SK-MEL-5 (cell line): ENCODE measurements at places on chromosomes 16 and 17.

DNA sequence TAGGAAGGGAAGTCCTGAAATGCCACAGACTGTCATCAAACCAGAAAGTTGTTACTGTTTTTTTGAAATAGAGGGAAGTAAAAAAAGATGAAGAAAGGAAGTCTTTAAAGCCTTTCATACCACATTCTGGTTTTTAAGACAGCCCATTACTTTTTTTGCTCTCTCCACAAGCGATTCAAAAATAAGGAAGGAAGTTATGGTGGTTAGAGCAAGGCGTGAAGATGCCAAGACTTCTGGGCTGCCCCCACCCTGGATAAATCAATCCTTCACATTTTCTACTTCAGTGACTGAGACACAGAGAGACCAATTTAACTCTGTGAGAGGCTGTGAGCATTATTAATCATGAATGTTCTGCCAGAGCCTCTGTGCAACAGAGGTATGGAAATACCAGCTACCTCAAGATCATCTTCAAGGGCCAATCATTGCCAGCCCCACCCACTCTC lies 82.3 kb upstream of the BCAR1 start:
- DNase-seq = no peak

DNA sequence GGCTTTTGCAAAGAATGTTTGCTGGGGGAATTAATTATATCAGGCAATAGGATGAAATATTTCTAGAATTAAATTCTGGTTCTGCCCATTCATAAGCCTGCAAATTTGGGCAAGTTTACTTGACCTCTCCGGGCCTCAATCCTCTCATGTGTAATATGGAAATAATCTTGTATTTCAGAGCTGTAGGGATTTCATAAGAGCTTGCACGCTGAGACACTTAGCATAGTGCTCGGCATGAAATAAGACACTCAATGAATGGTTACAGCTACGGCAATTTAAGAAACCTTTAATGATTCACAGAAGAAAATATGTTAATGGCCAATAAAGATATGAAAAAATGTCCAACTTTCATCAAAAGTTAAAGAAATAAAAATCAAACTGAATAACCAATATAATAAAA lies 40.6 kb upstream of the PITPNM3 start:
- DNase-seq = no peak

DNA sequence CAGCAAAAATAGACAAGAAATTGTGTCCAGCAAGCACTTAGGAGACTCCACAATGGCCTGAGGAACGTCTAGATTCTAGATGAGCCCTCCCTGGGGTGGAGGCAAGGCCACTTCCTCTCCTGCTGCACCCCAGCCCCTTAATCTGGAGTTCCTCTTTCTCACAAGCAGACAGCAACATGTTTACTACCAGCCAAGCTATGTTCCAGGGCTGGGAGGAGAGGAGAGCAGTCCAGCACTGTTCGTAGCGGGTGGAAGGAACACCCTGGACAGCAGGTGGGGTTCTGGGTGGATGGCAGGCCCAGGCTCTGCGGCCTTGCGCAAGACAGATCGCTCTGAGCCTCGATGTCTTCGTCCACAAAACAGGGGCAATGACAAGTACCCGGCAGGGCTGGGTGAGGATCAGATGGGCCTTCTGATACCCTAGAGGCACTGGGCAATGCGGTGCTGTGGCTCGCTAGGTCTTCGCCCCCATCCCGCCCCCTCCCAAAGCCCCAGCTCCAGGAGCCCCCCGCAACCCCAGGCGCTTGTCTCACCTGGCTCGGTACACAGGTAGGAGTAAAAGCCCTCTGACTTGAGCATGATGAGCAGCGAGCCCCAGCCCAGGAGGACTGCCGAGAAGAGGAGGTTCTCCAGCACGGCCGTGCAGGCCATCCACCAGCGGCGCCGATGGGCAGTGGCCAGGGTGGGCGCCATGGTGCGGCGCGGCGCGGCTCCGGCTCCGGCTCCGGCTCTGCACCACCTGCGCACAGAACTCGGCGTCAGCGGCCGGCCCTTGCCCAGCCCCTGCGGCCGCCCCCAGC lies 1.3 kb downstream of the SLC43A2 start:
- DNase-seq = no peak

DNA sequence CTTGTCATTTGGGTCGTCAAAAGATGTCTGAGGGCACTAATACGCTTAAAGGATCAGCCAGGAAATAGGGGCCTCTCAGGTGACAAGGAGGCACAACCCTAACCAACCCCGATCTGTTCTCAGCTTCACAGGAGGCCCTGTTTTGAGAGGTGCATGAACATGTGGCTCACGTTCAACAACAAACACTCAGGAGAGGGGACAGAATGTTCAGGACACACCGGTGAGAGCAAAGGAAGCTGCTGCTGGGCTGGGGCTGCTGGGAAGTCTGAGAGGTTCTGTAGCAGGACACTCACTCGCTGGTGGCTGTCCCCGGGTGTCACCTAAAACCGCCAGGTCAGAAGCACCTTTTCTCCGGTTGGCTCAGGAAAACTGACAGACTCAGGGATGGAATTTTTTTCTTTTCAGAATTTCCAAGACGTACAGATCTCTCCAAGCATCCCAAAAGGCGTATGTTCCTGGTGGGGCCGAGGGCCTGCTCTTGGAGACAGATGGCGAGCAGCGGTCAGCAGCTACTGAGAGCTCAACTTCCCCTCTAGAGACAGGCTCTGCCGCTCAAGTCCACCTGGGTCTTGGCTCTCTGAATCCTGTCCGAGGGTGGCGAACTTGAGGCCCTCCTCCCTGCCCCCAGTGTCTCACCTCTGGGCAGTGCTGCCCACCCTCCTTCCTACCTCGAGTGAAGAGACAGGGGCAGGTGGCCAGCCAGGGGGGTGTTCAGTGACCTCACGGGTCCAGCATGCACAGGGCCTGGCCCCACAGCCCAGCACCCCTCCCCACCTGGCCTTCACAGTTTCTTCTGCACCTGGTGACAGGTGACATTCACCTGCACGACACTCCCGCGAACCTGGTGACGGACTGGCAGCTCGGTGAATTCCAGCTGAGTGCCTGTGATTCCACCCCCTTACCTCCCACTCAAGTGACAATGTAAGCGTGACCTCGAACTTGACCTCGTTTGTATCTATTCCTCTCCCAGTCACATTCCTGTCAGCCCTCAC lies 22.9 kb downstream of the CLUH start:
- no peak for DNase-seq

- DNase-seq = no peak
These were observed 24.9 kb downstream of the ACTG1 start for GRCh38 chr17:81487487-81488275.

- DNase-seq = no peak
These were observed 15.7 kb downstream of the ADCY7 start for GRCh38 chr16:50282010-50282538.

DNA sequence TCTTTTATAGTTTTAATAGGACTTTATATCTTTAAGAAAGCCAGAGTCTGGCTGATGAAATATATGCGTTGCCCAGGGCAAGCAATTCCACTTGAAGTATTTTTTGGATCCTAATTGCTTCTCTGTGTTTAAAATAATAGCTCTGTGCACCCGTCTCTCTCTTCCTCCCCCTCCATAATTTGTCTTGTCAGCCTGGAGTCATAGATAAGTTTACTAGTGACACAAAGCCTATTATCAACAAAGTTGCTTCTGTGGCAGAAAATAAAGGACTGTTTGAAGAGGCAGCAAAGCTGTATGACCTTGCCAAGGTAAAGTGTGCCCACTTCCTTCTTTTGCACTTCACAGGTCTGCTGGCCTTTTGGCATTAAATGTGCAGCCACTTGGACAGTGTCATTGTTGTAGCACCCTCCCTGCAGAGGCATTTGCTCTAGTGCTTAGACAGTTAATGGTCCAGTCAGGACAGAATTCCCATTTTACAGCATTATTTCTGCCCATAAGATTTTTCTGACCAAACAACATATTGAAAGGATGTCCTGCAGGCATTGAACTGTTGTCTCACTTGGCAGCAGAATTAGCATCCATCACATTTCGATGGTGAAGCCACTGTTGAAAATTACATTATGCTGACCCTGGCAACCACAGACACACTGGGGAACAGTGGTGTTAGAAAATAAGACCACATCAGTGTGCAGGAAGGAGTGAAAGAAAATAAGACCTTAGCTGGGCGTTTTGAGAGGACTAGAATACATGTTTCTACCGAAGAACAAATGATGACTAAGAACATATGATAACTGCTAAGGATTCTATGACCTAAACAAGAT lies 28.4 kb upstream of the SLC12A3 start:
- DNase-seq = peak; percentile 49

DNA sequence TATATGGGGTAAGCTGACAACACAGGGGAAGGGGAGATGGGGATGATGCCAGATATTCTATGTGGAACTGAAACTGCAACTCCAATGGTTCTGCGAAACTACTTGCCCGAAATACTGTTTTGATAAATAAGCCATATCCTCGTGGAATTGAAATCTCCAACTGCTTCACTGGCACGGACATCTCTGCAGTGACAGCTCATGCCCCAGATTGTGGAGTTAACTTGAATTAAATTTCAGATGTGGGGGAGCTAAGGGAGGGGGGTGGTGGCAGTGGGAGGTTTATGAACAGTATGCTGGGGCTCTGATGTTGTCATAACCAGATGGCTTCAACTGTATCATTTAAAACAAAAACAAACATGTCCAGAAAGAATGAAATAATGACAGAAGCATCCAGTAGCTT lies 21.8 kb downstream of the NXPH3 start:
- DNase-seq = no peak

- DNase-seq = peak; percentile 17
These were observed 38.1 kb downstream of the SOST start for GRCh38 chr17:43720311-43721060.

GRCh38 chr17:31093866-31094599 lies 744 bp upstream of the NF1 start:
- no peak for DNase-seq

- no peak for DNase-seq
These were observed 159.7 kb downstream of the RBFOX3 start for GRCh38 chr17:79451167-79451566.

- DNase-seq = peak; percentile 8
These were observed 9.0 kb upstream of the TERB1 start for GRCh38 chr16:66810391-66810790.

GRCh38 chr16:56824331-56824730 lies 40.7 kb upstream of the SLC12A3 start:
- peak; percentile 85 for DNase-seq

DNA sequence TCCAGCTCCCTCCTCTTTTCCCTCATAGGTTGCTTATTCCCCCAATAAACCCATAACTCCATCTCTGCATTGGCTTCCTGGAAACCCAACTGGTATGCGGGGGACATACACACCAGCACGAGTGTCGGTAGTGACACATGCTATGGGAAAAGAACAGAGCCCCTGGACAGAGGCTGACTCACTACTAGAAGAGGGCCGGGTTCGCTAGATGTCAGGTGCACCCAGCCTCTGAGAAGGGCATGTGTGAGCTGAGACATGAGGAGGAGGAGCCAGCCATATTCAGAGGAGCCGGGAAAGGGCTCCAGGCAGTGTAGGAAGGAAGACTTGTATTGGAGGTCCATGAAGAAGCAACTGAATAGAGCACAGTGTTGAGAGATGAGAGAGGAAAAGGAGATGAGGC lies 241.1 kb downstream of the SOX9 start:
- no peak for DNase-seq

GRCh38 chr17:78479369-78479768 lies 97.8 kb downstream of the DNAH17 start:
- no peak for DNase-seq

DNA sequence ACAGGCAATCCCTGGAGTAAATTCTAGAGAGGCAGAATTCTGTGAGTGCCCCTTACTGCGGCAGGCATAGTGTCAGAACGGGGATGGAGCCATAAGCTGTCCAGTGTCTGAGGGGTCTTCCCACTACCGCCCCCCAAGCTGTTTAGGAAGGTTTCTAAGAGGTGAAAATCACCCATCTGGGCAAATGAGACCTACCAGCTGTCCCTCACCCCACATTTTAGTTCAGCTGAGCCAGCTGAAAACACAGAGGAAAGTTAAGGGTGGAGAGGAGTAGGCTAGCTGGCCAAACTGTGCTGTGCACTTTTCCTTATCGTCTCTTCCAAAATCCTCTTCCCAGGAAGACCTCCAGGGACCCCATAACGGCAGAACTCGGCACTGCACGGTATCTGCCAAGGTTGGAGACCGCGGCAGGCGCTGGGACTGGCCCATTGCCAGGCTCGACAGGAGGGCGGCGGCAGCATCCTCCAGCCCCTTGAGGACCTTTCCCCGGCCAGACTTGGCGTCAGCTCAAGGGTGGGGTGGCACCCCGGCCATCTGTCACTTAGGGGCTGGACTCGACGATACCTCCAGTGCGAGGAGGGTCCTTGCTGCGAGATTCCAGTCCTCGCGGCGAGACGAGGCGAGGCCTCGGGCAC lies 955 bp downstream of the ACLY start:
- DNase-seq = peak; percentile 9

DNA sequence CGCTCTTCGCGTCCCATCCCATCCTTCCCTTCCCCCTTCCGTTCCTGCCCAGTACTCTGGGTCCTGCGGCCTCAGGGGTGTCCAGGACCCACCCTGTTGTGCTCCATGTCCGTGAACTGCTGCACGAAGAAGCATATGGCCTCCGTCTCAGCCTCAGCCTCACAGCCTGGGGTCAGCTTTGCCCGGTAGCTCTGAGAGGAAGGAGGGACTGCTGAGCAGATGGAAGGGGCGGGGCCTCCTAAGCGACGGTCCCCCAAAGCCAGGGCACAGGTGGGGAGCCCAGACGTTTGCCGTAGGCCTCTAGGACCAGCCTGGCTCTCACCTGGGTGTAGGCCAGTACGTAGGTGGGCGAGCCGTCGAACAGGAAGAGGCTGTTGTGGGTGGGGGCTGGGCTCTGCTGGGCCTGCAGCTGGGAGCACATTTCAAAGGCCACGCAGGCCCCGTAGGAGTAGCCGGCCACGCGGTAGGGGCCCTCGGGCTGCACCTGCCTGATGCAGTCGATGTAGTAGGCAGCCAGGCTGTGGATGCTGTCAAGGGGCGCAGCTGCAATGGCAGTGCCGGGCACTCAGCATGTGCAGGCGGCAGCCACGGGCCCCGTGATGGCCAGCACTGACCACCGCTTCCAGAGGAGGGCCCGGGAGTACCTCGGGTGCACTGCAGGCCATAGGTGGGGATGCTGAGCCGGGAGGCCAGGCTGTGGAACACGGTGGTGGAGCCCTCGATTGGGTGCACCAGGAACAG lies 14.6 kb upstream of the DUS1L start:
- no peak for DNase-seq

DNA sequence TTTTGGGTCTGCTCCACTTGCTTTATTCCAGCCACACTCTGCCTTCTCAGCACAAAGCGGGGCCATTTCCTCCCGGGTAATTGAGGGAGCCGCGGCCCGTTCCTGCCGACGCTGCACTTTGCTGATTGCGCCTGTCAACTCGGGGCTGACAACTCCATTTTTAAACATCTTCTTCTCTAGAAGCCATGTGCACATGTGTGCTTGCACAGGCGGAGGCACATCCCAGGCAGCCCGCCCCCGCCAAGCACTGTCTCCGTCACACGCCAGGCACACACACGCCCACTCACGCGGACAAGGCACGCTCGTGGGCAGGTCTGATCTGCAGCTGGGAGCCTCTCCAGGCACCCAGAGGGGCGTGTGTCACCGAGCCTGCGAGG lies 63.2 kb downstream of the ENGASE start:
- no peak for DNase-seq

DNA sequence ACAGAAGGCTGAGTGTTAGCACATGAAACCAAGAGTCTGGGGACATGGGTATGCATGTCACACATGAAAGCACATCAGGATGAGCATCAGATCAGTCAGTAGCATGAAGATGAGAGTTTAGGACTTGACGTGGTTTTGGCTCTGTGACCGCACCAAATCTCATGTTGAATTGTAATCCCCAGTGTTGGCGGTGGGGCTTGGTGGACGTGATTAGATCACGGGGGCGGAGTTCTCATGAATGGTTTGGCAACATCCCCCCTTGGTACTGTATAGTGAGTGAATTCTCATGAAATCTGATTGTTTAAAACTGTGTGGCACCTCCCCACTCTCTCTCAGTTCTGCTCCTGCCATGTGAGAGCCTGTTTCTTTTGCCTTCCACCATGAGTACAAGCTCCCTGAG lies 46.4 kb downstream of the CNGB1 start:
- no peak for DNase-seq
